ENCODE measurements at places on chromosomes 1 and 21. TPM values are rescaled to one million over a fixed set of nuclear protein-coding genes. Genes with fewer than 3 reads are reported as not detected.

GRCh38 chr1:51305371-51305823 is 25.0 kb downstream of the TTC39A start:
- DNase-seq = peak; percentile 69

- DNase-seq = no peak
Measured at GRCh38 chr1:172895050-172895460, 155.7 kb downstream of the TNFSF18 start.

DNA sequence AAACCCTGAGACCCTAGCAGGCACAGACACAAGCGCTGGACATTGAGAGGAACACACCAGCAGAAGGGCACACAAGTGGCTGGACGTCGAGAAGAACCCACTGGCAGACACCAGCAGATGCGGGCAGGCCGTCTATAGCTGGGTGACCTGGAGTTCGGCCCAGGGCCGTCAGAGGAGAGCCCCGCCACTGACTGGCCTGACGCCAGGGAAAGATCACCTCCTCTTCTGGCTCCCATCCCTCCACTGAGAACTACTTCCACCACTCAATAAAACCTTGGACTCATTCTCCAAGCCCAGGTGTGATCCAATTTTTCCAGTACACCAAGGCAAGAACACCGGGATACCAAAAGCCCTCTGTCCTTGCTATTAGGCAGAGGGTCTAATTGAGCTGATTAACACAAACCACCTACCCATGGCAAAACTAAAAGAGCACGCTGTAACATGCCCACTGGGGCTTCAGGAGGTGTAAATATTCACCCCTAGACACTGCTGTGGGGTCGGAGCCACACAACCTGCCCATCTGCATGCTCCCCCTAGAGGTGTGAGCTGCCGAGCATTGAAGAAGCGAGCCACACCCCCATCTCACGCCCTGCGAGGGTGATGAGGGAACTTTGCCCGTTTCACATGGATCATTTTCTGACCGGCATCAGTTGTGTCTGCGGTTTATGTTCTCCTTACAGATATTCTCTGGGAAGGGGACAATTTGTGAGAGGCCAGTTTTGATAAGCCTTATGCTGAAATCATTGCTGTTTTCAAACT is 104.8 kb downstream of the HLX start:
- no peak for DNase-seq

DNA sequence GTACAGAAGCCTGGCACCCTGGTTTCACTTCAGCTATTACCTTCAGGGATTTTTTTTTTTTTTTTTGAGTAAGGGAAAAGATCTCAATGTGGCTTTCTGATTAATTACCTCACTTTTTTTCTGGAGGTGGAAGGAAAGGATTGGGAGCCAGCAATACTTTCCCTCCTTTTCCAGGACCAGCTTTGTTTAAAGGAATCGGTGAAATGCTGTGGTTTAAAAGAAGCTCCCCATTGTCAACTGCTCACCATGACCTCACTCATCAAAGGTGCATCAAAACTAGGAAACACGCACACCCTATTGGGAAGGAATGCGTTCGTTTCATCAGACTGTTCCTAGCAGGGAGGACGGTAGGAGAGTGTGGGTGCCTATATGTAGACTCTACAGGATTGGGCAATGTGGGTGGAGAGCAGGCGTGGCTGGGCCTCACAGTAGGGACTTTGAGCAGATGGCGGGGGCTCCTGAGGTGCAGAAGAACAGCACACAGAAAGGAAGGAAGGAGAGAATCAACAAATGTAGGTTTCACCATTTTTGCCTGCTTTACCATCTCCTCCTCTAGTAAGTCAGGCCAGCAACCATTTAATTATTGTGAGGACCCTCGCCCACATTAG is 13.0 kb downstream of the PHGDH start:
- DNase-seq = no peak

DNA sequence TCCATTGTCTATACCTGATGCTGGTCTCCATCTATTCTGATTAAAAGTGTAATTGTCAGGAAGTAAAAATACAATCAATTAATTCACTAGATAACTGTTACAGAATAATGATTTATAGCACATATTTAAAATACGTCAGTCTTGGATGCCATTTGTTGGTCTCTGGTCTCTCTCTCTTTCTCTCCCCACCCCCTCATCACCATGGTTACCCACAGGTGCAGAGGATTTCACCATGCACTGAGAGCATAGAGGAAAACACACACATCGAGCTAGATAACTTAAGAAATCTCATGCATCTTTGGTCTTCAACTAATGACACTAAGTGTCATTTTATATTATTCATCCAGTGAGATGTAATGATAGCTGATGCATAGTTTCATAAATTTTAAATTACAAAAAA is 33.4 kb downstream of the LRRC53 start:
- DNase-seq = no peak

GRCh38 chr1:208252836-208253576 is 8.8 kb upstream of the PLXNA2 start:
- DNase-seq = no peak

GRCh38 chr21:42463861-42464515 is 32.0 kb downstream of the RSPH1 start:
- DNase-seq = peak; percentile 80

GRCh38 chr1:169570172-169570574 is 16.1 kb downstream of the F5 start:
- DNase-seq = peak; percentile 49

GRCh38 chr1:29210278-29211085 is 20.3 kb downstream of the MECR start:
- no peak for DNase-seq

Gene STIL
- total RNA-seq = 9.6 TPM

Gene LMX1A
- total RNA-seq = 0.31 TPM

Measured in mucosa of descending colon (tissue), 3 donors.